Natural killer cell (primary cell): ENCODE measurements at places on chromosomes 7 and 10. TPM values are rescaled to one million over a fixed set of nuclear protein-coding genes. Genes with fewer than 3 reads are reported as not detected.

GRCh38 chr7:38928506-38928905 lies 19.5 kb upstream of the VPS41 start:
- H3K36me3 ChIP-seq, result no peaks in the 10 kb centered on the region
- no peaks in the 10 kb centered on the region for H3K4me1 ChIP-seq
- H3K27me3 ChIP-seq, result no peaks in the 10 kb centered on the region
- H3K27ac ChIP-seq, result no peak overlapping the region

DNA sequence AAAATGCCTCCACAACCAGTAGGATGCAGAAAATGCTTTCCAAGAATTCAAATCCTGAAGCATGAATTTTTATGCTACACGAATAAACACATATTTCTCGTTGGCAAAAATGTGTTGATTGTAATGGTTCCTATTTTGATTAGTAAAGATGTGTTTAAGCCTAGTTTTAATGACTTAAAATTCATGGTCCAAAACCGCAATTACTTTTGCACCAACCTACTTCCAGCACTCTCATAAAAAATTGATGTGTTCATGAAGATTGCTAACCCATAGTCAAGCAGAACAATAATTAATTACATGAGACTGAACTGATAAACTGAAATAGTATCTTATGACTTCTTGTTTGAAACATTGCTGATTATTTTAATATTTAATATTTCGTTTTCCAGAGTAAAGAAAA lies 828.8 kb downstream of the CCSER2 start:
- H3K36me3 ChIP-seq, result no peaks in the 10 kb centered on the region
- H3K4me1 ChIP-seq, result no peaks in the 10 kb centered on the region
- H3K4me3 ChIP-seq, result no peak overlapping the region
- H3K27ac ChIP-seq, result no peak overlapping the region
- no peaks in the 10 kb centered on the region for H3K27me3 ChIP-seq

- H3K4me3 ChIP-seq, result no peak overlapping the region
- DNase-seq, result no peak
- H3K36me3 ChIP-seq, result no peaks in the 10 kb centered on the region
- H3K27me3 ChIP-seq, result no peaks in the 10 kb centered on the region
- peaks cover 12% of the 10 kb centered on the region for H3K4me1 ChIP-seq
Observed at GRCh38 chr7:37382546-37383088, 66.0 kb downstream of the ELMO1 start.

ATG9B gene
- total RNA-seq, result 4.5 TPM

DNA sequence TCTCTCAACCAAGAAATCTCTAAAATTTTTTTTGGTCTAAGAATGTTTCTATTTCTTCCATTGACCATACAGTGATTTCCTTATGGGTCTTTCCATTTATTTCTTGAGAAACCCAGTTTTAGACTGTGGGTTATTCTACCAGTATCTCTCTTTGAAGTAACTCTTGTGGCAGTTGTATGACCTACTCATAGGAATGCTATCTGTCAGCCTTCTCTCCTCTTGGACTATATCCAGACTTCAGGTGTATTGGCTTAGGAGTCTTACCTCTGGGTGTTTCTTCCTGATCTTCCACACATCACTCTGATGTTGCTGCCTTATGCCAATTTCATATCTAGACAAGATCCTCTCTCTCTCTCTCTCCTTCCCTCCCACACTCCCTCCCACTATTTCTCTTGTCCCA lies 178.1 kb downstream of the BMPER start:
- no peak overlapping the region for H3K4me3 ChIP-seq
- H3K36me3 ChIP-seq, result no peaks in the 10 kb centered on the region
- H3K27ac ChIP-seq, result no peak overlapping the region
- no peaks in the 10 kb centered on the region for H3K27me3 ChIP-seq
- DNase-seq, result no peak

GRCh38 chr10:69375307-69376151 lies 41.2 kb downstream of the TACR2 start:
- no peak overlapping the region for H3K27ac ChIP-seq
- H3K27me3 ChIP-seq, result no peaks in the 10 kb centered on the region
- H3K4me1 ChIP-seq, result no peaks in the 10 kb centered on the region
- no peak for DNase-seq
- peaks cover 60% of the 10 kb centered on the region for H3K36me3 ChIP-seq

MMD2 gene
- not detected for total RNA-seq

GRCh38 chr10:121240011-121240410 lies 358.2 kb downstream of the FGFR2 start:
- no peaks in the 10 kb centered on the region for H3K4me1 ChIP-seq
- no peak for DNase-seq
- H3K36me3 ChIP-seq, result no peaks in the 10 kb centered on the region
- no peak overlapping the region for H3K27ac ChIP-seq

CNNM1 gene
- not detected for total RNA-seq

GRCh38 chr10:125694883-125695282 lies 11.9 kb upstream of the TEX36 start:
- peaks cover 9% of the 10 kb centered on the region for H3K4me1 ChIP-seq
- no peak overlapping the region for H3K27ac ChIP-seq
- H3K36me3 ChIP-seq, result no peaks in the 10 kb centered on the region
- no peak for DNase-seq
- no peaks in the 10 kb centered on the region for H3K27me3 ChIP-seq

SPDYE2B gene
- not detected for total RNA-seq

CFAP46 gene
- total RNA-seq, result not detected

RASA4B gene
- 2.4 TPM for total RNA-seq

DNA sequence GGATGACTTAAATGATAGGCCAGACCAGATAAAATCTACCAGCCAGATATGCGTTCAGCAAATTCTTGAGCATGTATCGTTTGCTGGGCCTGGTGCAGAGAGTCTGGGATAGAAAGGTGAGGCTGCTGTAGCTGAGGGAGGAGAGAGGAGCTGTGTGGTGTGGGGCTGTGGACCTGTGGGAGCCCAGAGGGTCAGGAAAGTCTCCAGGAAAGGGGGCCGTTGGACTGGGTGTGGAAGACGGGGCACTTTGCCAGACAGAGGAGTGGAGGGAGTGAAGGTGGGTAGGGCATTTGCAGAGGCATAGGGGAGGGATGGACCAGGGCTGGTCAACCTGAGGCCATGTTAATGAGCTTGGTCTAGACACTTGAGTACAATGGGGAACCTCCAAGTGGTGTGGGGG lies 124.7 kb upstream of the UNC5B start:
- no peaks in the 10 kb centered on the region for H3K4me1 ChIP-seq
- no peaks in the 10 kb centered on the region for H3K36me3 ChIP-seq
- no peak overlapping the region for H3K4me3 ChIP-seq
- no peak overlapping the region for H3K27ac ChIP-seq

DNA sequence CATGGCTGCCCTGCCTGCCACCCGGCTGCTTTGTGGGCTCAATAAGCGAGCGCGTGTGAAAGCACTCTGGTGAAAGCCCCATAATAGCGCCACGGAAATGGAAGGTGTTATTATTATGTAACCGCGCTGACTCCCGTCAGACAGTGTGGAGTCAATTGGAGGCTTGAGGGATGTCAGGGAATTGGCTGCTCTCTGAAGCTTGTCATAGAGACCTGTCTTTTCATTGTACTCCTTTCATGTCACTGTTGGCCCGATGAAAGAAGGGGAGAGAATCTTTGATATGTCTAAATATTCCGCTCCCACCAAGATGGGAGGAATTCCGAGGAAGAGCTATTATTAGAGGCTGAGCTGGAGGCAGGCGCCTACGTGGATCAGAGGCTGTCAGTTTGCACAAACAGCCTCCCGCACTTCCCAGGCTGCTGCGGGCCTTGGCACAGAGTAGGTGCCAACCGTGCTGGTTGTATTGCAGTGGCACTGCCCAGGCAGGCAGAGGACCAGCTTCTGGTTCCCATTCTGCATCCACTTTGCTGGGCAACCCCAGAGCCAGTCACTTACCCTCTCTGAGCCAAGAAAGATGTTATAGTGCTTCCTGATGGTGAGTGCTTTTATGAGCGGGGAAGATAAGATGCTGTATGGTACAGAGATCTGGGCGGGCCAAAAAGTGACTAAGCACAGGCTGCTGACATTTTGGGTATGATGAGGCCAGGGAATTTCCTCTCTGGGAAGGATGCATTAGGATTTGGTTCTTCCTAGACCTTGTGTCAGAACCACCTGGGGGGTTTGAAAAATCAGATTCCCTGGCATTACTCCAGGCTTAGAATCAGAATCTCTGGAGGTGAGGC lies 151.4 kb downstream of the RPS24 start:
- H3K27me3 ChIP-seq, result no peaks in the 10 kb centered on the region
- H3K36me3 ChIP-seq, result no peaks in the 10 kb centered on the region
- H3K4me3 ChIP-seq, result no peak overlapping the region
- H3K27ac ChIP-seq, result no peak overlapping the region
